ENCODE measurements at places on chromosomes 11 and 22.

DNA sequence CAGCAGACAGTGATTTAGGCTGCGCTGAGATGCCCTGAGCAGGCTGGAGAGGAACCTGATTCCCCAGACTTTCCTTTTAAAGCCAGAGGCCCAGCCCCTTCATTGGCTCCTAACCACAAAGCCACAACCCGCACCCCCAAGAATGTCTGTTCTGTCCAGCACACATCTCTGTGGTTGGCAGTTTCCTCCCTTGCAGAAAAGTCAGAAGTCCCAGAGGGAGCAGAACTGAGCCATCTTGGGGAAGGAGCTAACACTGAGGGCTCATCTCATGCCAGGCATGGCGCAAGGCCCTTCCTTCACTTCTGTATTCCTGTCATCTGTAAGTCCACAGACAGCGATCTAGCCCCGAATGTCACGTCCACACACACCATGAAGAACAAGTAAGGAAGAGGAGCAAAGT lies 97.1 kb upstream of the SYT13 start:
- DNase-seq: peak; percentile 81

GRCh38 chr11:39149214-39149613 lies 2310.2 kb downstream of the LRRC4C start:
- no peak for DNase-seq

GRCh38 chr11:69414773-69415187 lies 66.7 kb upstream of the LINC01488 start:
- no peak for DNase-seq

- DNase-seq: no peak
These were observed 45.5 kb downstream of the FAR1 start for GRCh38 chr11:13713982-13714381.

DNA sequence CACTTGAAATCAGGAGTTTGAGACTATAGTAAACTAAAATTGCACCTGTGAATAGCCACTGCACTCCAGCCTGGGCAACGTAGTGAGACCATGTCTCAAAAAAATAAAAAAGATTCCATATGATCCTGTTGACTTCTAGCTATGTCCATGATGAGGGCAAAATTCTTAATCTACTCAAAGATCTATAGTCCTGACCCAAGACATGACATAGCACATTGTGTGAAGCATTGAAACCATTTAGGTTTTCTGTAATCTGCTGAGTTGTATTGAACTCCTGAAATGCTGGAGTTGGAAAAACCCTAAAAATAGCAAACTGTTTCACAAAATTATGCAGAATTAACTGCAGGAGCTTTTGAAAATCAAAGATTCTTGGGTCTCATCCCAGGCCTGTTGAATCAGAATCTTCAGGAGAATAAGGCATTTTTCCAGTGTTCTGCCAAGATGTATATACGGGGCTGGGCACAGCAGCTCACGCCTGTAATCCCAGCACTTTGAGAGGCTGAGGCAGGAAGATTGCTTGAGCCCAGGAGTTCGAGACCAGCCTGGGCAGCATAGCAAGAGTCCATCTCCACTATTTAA lies 29.8 kb upstream of the LDHA start:
- DNase-seq: no peak

DNA sequence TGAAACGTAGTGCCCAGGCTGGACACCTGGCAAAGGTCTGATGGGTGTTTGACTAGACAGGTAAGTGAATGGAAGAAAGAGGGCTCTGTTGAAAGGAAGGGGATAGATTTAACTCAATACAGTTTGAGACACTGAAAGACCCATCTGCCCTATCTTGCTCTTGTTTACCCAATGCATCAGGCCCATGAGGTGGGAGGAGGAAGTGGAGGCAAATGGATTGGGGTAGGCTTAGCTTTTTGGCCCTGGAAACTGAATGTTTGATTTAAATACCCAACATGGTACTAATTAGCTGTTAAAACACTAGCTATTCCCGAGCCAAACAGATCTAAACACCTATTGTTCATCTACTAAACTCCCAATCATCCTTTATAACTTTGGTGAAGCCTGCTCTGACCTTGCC lies 3.5 kb upstream of the UVRAG start:
- no peak for DNase-seq

GRCh38 chr11:44977493-44977984 lies 26.9 kb upstream of the TP53I11 start:
- DNase-seq: peak; percentile 9

DNA sequence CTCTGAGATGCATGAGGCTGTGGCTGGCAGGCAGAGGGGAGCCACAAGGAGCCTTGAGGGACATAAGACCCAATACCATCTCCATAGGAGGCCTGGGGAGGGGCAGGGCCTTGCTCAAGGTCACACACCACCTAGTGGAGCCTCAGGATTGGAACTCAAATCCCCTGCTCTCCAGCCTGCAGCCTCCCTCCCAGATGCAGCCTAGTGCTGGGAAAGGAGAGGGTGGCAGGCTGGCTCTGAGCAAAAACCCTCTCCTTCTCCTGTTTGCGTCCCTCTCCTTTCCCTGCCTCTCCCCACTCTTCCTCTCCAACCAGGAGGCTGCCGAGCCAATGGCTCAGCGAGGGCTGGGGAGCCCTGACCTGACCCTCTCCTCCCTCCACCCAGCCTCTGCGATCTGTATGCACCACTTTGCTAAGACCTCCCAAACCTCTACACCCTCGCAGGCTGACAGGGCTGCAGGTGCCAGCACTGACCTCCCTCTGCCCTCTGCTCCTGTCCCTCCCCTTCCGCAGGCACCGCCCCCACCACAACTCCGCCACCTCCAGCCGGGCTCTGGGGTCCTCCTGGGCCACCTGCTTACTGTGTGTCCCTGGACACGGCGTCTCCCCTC lies 14.7 kb downstream of the IGLL1 start:
- peak; percentile 8 for DNase-seq

DNA sequence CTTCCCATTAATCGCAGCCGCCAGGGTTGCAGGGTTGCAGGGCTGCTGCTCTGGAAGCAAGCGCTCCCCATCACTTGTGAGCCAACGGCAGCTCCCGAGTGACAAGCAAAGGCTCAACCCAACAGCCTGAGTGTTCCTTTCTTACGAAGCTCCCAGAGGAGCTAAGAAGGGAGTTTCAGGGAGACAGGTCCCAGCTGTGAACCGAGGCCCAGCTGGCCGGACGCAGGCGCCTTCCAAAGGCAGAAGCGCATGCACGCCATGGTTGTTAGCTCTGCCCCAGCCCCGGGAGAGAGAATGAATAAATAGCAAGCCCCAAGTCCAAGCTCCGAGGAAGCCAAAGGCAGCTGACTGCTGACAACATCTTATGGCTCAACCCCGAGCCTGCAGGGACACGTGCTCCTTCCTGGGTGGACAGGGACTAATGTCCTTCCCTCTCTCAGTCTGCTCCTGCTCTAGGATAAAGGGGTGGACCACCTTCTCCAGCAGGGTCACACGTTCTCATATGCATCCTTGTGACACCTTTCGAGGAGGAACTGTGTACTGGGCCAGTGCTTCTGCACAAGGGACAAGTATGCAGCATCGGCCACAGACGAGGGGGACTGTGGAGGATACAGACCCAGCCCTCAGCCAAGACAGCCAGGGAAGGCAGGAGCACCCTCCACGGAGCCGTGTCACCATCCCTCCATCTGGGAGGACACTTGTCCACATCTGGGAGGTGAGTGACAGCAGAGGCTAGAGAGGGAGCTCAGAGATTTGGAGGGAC lies 29.9 kb downstream of the SHANK2 start:
- DNase-seq: no peak

DNA sequence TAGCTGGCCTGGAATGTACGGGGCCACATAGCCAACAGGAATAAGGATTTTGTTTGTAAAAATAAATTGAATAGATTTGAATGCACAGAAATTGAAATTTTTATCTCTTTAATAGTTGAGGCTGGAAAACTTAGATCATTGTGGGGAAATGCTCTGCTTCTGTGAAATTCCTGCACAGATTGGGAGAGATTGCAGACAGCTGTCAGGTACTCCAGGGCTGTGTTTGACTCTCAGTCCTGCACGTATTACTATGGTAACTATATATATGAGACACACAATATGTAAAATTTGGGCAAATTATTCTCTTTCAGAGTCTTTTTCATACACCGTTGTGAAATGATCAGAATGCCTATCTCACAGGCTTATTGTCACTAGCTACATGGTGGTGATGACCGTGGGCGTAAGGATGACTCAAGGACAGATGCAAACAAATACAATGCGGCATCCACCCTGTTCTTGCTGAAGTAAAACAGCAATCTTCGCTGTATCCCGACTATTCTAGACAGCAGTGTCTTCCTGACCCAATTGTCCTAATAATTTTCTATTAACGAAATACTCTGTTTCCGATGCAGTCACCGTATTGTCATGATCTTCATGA lies 79.4 kb downstream of the ZC3H12C start:
- DNase-seq: no peak

GRCh38 chr11:113242767-113243397 lies 71.5 kb upstream of the TTC12 start:
- DNase-seq: peak; percentile 61

- no peak for DNase-seq
These were observed 31.1 kb downstream of the SGSM3 start for GRCh38 chr22:40401532-40401931.

DNA sequence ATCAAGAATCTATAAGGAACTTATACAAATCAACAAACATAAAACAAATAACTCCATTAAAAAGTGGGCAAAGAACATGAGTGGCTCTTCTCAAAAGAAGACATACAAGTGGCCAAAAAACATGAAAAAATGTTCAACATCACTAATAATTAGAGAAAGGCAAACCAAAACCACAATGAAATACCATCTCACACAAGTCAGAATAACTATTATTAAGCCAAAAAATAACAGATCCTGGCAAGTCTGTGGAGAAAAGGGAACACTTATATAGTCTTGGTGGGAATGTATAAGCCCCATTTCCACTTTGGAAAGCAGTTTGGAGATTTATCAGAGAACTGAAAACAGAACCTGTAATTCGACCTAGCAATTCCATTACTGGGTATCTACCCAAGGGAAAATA lies 921.0 kb downstream of the KCNA4 start:
- peak; percentile 38 for DNase-seq
